Cortex of kidney (tissue), 1 donor: ENCODE measurements at places on chromosomes 2 and 18.

GRCh38 chr2:78070693-78071092, 548.5 kb upstream of the LRRTM4 start:
- DNase-seq = no peak

- no peak for DNase-seq
Observed at GRCh38 chr2:61705625-61706024, 148.2 kb downstream of the FAM161A start.

- no peak for DNase-seq
Observed at GRCh38 chr2:85674417-85674816, 6.4 kb upstream of the SFTPB start.

- no peak for DNase-seq
Observed at GRCh38 chr2:186058614-186059013, 320.0 kb downstream of the FSIP2 start.

DNA sequence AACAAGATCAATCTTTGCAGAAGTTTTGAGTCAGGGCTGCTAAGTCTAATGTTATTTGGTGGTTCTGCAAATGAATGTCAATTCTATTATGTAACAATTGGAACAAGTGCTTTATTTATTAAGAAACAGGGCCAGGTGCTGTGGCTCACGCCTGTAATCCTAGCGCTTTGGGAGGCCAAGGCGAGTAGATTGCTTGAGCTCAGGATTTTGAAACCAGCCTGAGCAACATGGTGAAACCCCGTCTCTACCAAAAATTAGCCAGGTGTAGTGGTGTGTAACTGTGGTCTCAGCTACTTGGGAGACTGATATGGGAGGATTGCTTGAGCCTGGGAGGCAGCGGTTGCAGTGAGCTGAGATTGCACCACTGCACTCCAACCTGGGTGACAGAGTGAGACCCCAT, 13.2 kb upstream of the RNF103 start:
- no peak for DNase-seq

DNA sequence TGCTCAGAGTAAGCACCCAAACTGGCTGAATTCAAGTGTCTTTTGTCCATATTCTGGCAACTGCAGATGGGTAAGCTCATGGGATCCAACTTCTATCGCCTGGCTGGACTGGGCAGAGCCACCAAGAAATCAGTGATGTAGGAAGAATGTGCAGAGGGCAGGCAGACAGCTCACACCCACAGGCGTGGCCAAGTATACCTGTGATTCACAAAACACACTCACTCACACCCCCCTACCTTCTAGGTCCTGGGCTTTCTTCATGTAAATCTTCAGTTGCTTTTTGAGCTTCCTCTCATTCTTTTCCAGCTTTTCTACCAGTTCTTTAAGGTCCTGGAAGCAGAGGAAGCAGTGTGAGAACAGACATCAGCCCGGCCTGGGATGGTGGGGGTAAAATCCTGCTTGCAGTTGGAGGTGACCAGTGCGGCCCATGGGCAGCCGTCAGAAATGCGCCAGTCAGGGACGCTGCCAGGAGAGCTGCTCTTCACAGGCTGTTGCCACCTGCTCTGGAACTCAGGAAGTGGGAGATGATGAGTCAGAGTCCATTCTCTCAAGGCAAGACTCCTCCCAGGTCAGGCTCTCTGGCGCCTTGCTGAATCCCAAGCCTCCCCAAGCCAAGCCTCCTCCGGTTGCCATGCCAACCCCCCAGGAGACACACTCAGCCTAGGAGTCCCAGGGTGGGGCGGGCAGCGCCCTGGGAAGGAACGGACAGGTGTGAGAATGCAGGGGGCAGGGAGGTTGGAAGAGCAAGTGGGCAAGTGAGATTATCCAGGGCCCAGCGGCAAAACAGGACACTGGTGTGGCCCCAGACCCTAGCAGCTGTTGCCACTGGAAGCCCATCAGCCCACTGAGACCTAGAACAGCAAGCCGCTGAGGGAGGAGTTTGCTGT, 36.2 kb upstream of the ACAA2 start:
- DNase-seq = no peak

DNA sequence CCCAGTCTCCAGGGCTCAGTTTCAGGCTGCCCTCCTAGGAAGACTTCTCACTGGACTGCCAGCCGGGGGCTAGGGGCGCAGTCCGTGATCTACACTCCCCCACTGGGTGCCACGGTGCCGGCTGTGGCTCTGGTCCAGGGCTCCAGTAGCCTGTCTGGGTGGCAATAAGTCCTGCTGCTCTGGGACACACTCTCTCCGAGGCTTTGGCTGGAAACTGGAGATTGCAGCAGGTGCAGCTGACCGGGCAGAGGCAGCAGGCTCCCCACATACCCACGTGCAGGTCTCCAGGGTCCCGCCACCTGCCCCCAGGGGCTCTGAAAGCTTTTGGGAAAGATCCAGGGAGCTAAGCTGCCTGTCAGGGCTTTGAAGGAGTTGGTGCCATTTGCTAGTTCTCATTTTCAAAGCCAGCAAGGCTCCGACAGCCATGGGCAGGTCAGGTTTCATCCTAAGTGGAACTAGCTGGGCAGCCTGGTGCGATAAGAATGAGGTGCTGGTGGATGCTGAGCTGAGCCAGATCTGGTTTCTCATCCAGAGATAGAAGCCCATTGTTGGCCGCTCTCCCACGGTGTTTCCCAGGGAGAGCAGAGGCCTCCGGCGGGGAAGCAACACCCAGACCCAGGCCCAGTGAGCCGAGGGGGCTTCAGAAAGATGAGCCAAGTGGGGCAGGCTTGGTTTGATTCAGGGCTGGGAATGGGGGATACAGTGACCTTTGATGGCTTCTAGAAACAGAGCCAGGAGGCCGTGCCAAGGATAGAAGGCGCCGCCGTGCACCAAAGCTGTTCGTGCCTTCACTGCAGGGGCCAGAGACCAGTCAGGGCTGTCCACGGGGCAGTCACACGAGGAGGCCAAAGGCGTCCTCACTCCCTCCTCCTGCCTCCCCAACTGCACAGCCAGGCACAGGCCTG, 141.7 kb upstream of the GPC1 start:
- DNase-seq = no peak

GRCh38 chr2:176136374-176137251, 7.1 kb downstream of the HOXD8 start:
- DNase-seq = no peak

DNA sequence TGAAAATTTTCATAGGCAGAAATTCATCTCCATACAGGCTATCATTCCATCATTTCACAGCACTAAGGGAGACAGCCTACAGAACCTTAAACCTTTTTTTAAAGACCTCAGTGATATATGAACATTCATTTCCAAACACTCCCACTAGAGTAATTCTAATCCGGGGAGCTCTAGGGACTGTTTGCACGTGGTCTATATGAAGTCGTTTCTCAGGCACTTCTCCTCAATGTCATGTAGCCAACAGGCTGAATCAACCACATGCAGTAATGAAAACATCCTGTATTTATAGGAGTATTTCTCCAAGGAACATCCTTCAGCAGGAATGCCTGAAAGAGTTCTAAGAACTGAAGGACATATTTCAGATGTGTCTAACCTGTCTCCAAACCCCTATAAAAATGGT, 97.3 kb upstream of the CREB1 start:
- no peak for DNase-seq

DNA sequence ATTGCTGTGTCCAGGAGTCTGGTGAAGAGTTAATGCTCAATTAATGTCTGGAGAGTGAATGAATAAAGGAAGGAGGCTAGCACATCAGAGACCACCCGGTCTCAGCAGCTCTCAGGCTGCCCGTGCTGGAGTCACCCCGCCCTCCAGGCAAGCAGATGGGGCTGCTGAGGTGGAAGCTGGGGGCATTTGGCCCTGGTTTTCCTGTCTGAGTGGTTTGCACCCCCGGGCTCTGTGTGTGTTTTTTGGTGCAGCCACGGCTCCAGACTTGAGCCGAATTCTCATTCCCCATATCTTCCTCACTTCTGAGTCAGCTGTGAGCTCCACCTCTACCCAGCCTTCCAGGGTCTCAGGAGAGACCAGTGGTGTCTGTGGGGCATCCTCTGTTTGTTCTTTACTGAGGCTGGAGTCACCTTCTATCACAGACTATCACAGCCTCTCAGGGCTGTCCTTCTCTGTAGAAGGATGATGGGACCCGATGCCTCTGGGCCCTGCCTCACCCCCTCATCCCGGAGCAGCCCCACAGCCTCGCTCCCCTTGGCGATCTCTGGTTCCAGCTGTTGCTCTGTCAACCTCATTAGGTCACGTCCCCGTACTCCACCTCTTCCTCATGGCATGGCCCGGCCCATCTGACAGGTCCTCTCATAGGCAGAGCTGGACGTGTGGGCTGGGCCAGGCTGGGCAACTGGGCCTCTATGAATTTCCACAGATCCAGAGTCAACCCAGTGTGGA, 60.8 kb downstream of the HS1BP3 start:
- DNase-seq = no peak

- DNase-seq = no peak
Observed at GRCh38 chr2:64651590-64651989, 2.1 kb downstream of the SERTAD2 start.

DNA sequence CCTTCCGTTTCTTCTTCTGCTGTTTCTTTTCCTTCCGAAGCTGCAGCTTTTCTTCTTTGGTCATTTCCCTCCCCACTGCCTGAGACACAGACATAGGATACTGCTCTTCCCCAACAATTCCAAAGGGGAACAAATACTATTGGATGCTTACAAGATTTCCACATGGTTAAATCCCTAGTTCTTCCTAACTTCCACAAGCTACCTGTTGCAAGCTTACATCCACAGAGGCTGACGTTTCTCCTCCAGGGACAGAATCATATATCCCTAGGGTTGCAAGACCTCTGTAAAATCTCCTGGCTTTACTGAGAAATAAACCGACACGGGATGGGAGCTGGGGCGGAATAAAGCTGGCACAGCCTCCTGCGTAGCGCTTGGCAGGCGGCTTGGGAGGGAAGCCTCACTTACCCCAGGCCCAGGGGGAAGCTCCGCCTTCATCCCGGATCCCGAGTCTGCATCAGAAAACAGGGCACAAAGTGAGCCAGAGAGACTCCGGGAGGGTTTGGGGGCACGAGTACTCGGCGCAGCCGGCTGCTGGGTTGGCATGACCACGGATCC, 590 bp downstream of the EIF2B4 start:
- no peak for DNase-seq

DNA sequence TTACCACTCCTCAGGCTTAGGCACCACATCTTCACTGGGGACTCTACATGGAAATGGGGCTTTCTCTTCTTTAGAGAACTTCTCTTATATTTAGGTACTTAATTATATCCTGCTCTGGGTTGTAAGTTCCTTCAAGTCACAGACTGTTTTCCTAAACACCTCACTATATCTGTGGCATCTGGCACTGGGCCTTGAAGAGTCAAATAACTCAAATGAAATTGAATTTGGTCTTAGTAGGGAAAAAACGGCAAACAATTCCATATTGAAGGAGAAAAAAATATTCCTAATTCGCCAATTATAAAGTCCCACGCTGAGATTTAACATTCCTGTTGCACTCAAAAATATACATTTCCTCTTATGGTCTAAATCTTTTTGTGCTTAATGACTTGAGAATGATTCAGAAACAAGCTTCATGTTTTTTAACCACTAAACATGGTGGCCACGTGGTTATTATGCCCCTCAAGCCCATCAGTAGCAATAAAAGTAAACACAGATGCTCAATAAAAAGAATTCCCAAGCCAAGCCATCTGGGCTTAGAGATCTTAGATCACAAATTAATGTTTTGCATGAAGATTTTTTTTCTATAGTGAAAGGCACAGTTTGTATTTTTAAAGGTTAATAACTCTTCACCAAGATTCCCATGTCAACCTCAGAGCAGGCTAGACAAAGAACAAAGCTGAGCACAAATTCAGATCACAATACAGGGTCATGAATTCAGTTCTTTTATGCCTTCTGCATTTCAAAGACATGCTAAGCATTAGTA, 105.5 kb upstream of the SYT4 start:
- no peak for DNase-seq

- no peak for DNase-seq
Observed at GRCh38 chr18:56891116-56891515, 240.0 kb downstream of the WDR7 start.

DNA sequence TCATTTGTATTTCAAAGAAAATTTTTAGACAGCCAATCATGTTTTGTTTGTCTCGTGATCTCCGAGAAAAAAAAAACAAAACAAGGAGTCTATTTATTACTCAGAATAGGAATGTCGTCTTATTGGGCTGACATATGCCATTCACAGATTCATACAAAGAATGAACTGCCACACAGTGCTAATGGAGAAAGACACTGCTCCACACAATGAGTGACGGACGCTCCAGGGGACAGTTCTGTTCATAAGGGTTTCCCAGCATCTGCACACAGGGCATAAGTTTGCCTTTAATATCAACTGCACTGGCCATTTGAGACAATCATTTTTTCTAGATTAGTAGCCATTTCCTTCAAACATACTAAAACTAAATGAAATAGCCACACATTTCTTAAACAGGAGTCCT, 3.4 kb downstream of the SERTAD2 start:
- no peak for DNase-seq

DNA sequence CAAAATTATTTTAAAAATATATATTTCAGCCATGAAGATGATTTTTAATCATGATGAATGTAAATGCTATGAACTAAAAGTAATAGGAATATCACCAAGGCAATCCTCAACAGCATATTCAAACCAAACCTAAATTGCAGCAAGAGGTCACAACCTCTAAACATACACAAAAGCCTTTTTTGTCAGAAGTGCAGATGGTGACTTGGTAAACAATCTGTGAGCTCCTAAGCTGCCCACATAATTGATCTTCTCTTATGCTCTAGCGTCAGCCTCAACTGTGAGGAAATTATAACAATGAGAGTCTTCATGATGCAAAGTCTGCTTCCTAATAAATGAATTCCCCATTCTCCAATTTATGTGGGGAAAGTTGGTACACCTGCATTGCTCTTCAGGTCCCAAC, 113.2 kb downstream of the TSN start:
- DNase-seq = no peak

- no peak for DNase-seq
Observed at GRCh38 chr18:11339188-11339775, 189.9 kb upstream of the PIEZO2 start.

DNA sequence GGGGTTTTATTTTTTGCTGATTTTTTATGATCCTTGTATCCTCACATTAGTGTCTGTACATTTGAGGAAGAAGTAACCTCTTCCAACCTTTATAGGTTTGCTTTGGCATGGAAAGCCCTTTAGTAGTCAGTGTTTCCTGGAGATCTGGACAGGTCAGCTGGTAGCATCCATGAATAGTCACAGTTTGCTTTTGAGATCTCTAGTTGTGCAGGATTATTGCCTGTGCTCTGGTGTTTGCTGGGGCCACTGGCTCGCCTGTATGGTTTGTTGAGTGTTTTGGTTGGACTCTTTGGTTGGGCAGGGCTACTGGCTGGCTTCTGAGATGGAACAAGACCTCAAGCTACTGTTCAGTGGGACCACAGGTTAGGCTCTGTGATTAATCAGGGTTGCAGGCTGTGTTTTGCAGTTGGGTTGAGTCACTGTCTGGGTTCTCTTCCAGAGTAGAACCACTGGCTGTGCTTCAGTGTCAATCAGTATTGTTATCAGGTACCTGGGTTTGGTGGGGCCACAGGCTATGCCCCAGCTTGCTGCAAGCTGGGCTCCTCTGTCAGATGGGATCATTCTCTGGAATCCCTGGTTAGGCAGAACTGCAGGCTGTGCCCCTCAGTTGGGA, 20.0 kb downstream of the SP140L start:
- no peak for DNase-seq
